Left lobe of liver (tissue), 2 donors: ENCODE measurements at places on chromosomes 6 and 20.

DNA sequence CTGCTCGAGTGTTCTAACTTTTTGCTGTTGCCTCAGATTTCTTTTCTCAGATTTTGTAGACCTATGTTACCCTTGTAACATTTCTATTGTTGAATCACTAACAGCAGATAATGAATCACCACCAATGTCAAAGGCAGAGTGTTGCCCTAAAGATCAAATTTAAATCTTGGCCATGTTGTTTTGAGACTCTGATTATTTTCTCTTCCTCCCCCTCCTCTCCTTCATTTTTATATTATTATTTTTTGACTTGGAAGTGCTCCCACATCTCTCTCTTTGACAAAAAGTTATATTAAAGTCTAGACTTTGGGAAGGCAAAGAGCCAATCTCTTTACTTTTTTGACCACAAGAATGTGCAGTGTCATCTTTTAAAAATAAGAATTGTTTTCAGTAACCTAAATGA lies 422.7 kb downstream of the NKAIN2 start:
- no peak for DNase-seq

- no peak for DNase-seq
These were observed 94.4 kb downstream of the SAMD3 start for GRCh38 chr6:130128326-130128725.

DNA sequence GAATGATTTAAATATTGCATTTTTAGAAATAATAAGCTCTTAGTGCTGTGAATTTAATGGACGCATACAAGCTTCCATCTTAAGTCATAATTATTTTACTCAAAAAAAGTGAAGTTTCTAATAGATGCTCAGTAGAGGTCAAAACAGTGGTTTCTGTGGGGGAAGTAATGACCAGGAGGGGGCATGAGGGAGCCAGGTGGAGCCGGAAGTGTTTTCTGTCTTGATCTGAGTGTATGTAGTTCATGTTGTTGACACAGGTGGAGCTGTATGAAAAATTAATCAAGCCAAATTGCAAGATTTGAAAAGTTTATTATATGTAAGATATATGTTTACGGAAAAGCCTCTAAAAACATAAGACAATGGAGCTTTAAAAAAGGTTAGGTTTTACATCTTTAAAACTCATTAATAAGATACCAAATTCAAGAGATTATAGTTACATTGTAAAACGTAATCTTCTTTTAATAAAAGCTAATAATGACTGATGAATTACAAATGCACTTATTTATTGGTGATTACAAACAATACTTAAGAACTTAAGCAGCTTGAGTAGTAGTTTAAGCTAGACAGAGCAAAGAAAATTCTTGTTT lies 68.0 kb downstream of the PLAGL1 start:
- no peak for DNase-seq

DNA sequence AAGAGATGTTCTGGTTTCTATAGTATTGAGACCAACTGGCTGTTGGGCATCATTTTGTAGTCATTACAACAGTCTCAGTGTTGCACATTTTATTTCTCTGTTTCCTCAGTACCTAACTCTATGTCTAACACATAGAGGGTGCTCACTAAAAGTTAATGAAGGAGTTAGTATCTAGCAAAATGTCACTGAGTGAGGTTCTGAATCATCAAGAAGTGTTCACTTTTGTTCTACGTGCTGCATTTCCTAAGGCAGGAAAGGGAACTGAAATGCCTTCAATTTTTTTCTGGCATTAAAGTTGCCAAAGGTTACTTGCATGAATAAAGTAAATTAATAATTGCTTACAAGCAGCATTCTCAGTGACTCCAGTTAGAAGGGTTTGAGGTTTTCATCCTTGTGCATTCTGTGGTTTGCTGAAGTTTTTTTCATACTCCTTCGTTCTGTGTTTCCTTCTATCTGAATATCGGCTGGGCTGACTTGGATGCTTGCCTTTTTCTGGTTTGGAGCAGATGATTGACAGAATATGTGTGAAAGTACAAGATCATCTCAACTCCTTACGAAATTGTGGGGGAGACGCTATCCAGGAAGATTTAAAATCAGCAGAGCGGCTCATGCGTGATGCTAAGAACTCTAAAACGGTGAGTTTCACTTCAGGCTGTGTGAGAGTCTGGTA lies 114.5 kb upstream of the SCGN start:
- no peak for DNase-seq

GRCh38 chr6:16618962-16619361 lies 142.3 kb downstream of the ATXN1 start:
- no peak for DNase-seq

DNA sequence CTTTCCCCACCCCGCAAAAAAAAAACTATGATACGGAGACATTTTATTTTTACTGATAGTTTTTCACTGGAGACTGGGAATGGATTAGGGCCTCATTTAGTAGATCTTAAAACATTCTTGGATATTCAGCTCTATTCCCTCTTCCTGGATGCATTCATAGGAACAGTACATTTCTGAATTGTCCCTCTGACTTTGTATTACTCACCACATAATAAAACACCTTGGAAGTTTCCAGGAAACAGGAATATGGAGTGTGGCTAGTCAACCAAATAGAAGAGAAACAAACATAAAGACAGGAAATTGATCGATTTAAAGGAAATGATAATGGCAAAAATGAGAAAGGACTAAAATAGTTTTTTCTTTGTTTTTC lies 147.7 kb downstream of the GPX5 start:
- no peak for DNase-seq

DNA sequence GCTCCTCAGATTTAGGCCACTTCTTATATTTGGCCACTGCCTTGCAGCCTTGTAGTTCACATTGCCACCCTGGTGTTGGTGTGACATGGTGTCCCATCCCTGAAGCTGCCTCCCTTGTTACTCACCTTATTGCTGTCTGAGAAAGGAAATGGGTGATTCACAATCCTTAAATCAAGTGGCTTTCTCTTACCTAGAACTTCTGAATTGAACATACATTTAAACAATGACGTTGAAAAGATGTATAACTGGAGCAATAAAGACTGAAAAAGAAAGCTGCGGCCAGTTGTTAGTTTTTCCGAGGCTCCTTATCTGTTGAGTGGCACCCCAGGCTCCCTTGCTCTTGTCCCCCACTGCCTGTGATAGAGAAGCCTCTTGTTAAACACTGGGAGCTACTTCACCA lies 28.8 kb upstream of the GNRH2 start:
- no peak for DNase-seq

GRCh38 chr6:18101873-18102272 lies 20.6 kb downstream of the NHLRC1 start:
- no peak for DNase-seq

- peak; percentile 97 for DNase-seq
These were observed 20.3 kb downstream of the RAET1L start for GRCh38 chr6:150004783-150005717.

DNA sequence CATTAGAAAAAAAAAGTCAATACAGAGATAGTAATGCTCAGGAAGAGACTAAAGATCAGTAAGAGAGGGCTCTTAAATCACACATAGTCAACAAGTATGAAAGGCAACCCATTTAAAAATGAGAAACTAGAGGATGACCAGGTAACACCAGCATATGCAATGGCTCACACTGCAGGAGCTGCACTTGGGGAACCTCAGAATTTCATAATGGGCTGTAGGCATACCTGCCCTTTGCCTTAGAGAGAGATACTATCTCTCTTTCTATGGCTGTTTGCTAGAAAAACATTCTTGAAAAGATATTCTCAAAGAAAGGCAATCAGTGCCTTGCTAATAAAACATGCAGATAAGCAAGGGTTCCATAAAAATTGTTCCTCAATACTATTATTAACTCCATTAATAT lies 33.2 kb downstream of the HMGCLL1 start:
- DNase-seq, result no peak

DNA sequence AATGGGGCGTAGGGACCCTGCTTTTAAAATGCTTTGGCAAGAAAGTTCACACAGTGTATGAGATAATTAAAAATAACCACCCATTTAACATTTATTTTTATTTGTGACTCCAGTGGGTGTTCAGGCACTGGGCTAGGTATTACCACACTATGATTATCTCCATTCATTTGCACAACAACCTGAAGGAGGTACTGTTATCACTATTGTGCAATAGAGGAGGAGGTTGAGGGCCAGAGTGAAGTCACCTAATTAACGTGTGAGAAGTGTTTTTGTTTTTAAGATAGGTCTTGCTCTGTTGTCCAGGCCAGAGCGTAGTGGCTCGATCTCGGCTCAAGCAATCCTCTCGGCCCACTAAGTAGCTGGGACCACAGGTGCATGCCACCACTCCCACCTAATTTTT lies 29.2 kb downstream of the MAK start:
- no peak for DNase-seq

- DNase-seq, result no peak
These were observed 196.6 kb downstream of the LY86 start for GRCh38 chr6:6785163-6785521.

DNA sequence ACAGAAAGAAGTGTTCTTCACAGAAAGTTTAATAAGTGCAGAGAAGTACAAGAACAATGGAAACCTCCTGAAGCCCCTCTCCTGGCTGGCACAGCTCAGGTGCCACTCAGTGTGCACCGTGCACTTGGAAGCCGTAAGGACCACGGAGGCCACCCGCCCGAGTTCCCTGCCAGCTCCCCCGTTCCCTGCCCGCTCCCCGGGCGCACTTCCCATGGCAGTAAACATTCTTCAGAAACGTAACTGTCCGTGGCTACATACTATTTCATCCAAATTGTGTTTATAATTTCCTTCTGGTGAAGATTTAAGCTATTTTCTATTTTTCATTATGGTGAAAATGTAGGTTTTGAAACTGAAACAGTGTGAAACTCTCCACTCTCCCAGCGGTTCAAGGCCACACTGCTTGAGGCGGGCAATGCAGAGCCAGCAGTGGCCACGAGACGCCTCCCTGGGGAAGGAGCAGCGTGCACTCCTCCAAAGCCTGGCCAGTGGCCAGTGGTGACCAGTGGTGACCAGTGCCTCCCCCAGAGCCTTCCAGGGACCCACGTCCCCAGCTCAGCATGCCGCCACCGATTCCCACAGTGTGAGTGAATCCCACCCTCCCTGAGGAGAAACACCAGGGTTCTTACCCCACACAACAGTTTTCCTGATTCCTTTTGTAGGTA lies 46.4 kb downstream of the TAF4 start:
- no peak for DNase-seq

- no peak for DNase-seq
These were observed 631 bp downstream of the MDGA1 start for GRCh38 chr6:37696841-37697662.

- no peak for DNase-seq
These were observed 29.9 kb downstream of the STK38 start for GRCh38 chr6:36517408-36517807.

- no peak for DNase-seq
These were observed 4.9 kb downstream of the SIGLEC1 start for GRCh38 chr20:3707508-3707899.

DNA sequence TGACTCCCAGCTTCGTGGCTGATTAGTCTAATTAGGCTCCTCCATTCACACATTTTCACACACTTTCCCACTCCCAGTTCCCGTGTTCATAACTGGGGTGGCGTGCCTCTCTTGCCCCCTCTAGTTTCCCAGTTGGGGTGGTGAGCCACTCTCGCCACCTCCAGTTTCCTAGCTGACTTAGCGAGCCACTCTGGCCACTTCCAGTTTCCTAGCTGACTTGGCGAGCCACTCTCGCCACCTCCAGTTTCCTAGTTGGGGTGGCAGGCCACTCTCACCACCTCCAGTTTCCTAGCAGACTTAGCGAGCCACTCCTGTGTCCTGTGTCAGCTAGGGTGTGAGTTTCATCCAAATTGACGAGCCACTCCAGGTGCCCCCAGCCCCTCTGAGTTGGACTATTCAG lies 7.4 kb upstream of the GMPR start:
- DNase-seq, result no peak

DNA sequence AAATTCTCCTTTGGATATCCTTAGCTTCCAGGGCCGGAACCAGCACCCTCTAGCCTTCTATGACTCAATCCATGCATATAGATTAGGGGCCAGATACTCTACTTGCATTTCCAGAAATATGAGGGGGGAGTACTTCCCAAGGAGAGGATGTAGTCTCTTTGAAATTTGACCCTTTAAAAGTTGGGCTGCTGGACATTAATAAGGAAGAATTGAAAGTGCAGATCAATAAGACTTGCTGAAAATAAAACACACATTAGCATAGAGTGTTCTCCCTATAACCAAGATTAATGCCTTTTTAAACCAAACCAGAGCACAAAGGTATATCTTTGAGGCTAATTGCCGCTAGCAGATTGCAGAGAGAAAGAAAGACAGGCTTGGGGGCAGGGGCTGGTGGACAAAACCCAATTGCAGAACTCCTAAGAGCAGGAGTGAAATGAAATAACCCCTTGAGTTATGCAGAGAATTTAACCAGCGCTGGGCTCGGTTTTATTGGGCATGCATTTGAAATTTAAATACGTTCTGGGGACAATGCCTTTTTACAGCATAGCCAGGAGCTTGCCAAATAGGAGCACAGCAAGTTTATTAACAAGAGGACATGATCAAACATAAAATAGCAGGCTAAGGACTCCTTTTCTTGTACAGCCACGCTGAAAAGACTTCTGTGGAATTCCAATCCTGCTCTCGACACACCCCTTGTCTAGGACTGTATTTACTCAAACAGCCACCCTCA lies 108.2 kb upstream of the SALL4 start:
- DNase-seq, result no peak

GRCh38 chr20:34709044-34709830 lies 5.1 kb downstream of the TP53INP2 start:
- DNase-seq, result peak; percentile 89

DNA sequence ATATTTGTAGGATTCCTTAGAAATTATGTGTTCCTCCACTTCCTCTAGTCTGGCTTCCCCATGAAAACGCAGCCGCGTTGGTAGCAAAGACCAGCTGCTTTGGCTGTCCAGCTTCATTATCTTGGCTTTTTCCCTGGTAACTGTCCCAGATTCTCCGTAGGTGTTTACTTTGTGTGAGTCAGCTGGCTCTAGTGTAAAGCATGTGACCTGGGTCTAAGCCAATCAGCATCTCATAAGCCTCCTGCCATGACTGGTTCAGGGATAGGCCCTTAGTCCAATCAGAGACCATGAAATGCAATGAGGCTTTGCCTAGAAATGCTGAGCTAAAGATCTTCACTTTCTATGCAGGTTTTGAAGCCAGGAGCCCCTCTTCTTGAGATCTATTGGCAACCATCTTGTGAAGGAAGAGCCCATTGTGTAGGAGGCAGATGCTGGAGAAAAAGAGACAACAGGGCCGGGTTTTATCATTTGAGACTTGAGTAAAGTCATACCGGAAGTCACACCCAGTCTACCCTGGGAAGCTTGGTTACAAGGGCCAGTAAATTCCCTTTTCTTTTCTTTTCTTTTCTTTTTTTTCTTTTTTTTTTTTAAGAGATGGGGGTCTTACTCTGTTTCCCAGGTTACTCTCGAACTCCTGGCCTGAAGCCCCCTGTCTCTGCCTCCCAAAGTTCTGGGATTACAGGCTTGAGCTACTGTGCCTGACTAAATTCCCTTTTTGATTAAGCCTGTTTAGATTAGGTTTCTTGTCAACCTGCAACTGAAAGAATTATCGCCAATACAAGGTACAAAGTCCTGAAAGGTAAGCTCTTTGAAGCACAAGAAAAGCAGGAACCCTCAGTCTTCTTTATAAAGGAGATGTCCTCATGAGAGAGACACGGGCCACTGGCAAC lies 256.5 kb upstream of the RREB1 start:
- peak; percentile 79 for DNase-seq

GRCh38 chr6:80148220-80148619 lies 41.7 kb downstream of the BCKDHB start:
- DNase-seq, result no peak

GRCh38 chr20:18677126-18677525 lies 89.3 kb downstream of the DTD1 start:
- no peak for DNase-seq
